Nephron progenitor cell (in vitro differentiated cells): ENCODE measurements at places on chromosomes 12 and 14.

DNA sequence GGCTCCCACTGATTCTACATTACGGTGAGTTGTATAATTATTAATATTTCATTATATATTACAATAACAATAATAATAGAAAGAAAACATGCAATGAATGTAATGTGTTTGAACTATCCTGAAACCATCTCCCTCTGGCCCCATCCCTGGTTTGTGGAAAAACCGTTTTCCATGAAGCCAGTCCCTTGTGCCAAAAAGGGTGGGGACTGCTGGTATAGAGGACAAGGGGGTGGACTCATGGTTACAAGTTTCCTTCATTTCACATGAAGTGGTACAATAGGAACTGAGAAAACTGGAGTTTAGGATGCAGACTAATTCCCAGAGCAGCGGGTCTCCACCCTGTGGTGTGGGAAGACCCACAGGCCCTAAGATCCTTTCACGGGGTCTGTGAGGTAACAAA is 3.0 kb upstream of the C1RL start:
- no peak for DNase-seq

GRCh38 chr14:61406198-61406597 is 84.8 kb downstream of the PRKCH start:
- DNase-seq, result no peak

DNA sequence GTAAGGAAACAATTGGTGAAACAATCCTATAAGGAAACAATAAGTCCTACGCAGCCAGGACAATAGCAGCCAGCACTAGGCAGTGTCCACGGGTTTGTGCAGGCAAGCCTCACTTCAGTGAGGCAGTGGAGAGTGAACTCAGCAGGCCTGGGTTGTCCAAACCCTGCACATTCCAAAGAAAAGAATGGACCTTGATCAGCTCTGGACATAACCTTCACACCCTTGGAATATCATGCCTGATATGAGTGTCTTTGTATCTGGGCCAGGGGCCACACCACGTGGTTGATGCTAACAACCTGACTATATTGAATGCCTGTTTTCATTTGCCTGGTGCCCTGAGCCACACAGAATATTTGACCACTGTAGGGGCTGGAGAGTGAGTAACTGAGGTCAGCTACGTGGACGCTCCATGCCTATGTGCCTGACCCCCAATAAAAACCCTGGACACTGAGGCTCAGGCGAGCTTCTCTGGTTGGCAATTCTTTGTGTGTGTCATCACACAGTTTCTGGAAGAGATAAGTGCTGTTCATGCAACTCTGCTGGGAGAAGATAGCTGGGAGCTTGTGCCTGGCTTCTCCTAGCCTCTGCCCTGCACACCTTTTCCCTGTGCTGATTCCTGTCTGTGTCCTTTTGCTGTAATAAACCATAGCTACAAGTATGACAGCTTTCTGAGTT is 81.4 kb upstream of the NCOR2 start:
- no peak for DNase-seq

- no peak for DNase-seq
Observed at GRCh38 chr12:71456316-71456715, 16.7 kb downstream of the LGR5 start.

DNA sequence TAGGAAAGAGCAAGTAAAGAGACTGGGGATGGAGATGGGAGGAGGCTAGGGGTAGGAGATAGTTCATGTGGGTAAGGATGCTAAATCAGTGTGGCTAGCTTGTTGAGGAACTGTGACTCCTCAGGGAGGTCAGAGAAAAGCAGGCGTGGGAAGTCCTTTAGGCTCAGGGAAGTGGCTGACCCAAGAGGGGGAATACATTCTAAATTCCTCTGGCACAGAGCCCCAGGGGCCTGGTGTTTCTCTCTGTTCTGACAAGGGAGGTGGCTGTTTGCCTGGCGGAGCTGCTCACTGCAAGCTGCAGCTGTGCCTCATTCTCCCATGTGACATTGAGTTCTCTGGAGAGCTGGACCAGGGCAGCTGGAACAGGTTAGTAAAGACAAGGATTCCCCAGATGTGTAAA is 152.2 kb upstream of the SLC38A2 start:
- no peak for DNase-seq
